ENCODE measurements at places on chromosomes 11 and 22. TPM values are rescaled to one million over a fixed set of nuclear protein-coding genes. Genes with fewer than 3 reads are reported as not detected.
A peak's percentile ranks its signal among the peaks of the same experiment; 100 is the strongest.

SSTR3 gene
- not detected for polyA plus RNA-seq

DNA sequence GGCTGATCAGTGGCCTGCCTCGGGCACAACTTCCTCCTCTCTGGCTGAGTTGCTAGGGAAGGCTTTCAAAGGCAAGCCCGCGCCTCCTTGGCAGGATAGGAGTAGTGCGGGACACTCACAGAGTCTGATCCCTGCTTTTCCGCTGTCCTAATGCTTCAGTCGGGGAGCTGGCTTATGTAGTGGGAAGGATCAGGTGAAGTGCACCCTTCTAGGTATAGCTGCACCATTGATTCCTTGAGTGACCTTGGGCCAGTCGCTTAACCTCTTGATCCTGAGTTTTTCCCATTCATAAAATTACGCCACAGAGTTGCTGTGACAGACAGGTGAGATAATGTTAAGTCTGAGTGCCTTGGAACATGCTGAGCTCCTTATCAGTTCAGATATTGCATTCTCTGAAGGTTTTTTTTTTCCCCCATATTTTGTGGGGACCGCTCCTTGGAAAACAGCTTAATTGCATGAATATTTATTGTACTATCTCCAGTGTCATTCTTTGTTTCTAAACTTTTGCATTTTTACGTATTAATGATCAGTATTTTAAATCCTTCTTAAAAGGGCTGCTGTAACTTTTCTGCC is 961 bp downstream of the IPO7 start:
- H3K27me3 ChIP-seq: no peaks in the 10 kb centered on the region
- peaks cover 43% of the 10 kb centered on the region for H3K4me1 ChIP-seq
- peak overlapping the region; percentile 97 for H3K4me3 ChIP-seq
- DNase-seq: no peak

- H3K27ac ChIP-seq: no peak overlapping the region
- H3K27me3 ChIP-seq: no peaks in the 10 kb centered on the region
- peaks cover 70% of the 10 kb centered on the region for H3K4me1 ChIP-seq
- no peaks in the 10 kb centered on the region for H3K36me3 ChIP-seq
- DNase-seq: peak; percentile 74
Measured at GRCh38 chr11:67409261-67409666, 5.4 kb downstream of the TBC1D10C start.

DNA sequence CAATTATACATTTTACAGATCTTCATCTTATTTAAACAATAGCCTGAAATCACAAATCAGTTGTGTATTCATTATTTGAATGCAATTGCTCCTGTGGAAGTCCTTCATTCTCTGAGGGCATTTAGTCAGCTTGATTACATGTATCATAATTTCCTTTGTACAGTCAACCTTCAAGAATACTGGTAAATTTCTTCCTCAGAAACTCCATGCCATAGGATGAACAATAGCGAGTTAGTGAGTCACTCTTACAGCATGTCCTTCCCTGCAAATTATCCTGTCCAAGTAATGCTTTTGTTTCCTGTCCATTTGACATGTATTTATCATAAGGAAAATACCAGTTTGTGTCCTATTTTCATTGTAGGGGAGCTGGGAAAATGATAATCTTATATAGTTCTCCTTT is 3.8 kb downstream of the OR10S1 start:
- H3K27me3 ChIP-seq: peaks cover 5% of the 10 kb centered on the region
- no peak overlapping the region for H3K27ac ChIP-seq
- DNase-seq: no peak
- H3K4me3 ChIP-seq: no peak overlapping the region
- no peaks in the 10 kb centered on the region for H3K36me3 ChIP-seq

ANO1 gene
- not detected for polyA plus RNA-seq

CRYAB gene
- polyA plus RNA-seq: not detected

- H3K27me3 ChIP-seq: peaks cover 4% of the 10 kb centered on the region
- H3K4me1 ChIP-seq: peaks cover 16% of the 10 kb centered on the region
- no peak overlapping the region for H3K4me3 ChIP-seq
- DNase-seq: no peak
- H3K27ac ChIP-seq: no peak overlapping the region
Measured at GRCh38 chr11:85698195-85698594, 12.2 kb upstream of the CCDC89 start.

GRCh38 chr11:77547863-77548551 is 41.7 kb upstream of the AQP11 start:
- no peak overlapping the region for H3K4me3 ChIP-seq
- DNase-seq: peak; percentile 44
- no peaks in the 10 kb centered on the region for H3K36me3 ChIP-seq
- no peaks in the 10 kb centered on the region for H3K27me3 ChIP-seq
- H3K4me1 ChIP-seq: peaks cover 5% of the 10 kb centered on the region
- H3K27ac ChIP-seq: no peak overlapping the region

All from naive B cell (primary cell).